ENCODE measurements at places on chromosomes 5 and 9.

- no peak for DNase-seq
Measured at GRCh38 chr5:36178524-36178890, 26.6 kb downstream of the SKP2 start.

GRCh38 chr9:31807574-31808256, 576.7 kb upstream of the ACO1 start:
- no peak for DNase-seq

GRCh38 chr9:128439273-128439672, 16.5 kb upstream of the ODF2 start:
- DNase-seq = no peak

DNA sequence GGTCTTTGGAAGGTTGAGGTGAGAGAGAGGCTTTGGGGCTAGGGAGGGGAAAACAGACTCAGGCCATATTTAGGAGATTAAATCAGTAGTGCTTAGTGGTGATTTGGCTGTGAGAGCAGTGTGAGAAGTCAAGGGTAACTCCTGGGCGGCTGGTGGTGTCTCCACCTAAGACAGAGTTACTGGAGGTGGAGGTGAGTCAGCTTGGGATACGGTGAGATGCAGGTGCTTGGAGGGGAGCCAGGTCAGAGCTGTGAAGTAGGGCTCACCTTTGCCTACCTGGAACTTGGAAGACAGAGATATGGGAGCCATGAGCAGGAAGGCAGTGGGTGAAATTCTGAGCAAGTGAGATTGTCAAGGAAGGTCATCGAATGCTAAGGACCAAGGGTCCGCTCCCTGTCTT, 24.5 kb downstream of the RGS3 start:
- DNase-seq = no peak

- no peak for DNase-seq
Measured at GRCh38 chr9:125492719-125493118, 214.3 kb downstream of the MAPKAP1 start.

DNA sequence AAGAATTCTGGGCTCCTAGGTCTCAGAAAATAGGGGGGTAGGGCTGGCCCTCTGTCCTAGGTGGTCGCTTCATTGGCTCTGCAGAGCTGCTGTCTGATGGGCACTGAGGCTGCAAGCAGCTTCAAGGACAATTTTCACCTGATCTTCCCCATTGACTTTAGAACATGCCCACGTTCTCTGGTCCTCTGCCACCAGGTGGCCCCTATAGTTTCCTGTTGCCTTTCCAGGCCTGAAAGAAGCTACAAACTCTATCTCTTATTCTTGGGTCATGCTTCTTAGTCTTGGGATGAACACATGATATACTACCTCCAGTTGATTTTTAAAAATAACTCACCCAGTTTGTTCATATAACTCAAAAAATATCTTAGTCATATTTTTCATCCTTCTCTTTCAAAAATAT, 26.3 kb downstream of the SPZ1 start:
- DNase-seq = no peak

GRCh38 chr5:140311011-140311467, 8.1 kb upstream of the PFDN1 start:
- no peak for DNase-seq

DNA sequence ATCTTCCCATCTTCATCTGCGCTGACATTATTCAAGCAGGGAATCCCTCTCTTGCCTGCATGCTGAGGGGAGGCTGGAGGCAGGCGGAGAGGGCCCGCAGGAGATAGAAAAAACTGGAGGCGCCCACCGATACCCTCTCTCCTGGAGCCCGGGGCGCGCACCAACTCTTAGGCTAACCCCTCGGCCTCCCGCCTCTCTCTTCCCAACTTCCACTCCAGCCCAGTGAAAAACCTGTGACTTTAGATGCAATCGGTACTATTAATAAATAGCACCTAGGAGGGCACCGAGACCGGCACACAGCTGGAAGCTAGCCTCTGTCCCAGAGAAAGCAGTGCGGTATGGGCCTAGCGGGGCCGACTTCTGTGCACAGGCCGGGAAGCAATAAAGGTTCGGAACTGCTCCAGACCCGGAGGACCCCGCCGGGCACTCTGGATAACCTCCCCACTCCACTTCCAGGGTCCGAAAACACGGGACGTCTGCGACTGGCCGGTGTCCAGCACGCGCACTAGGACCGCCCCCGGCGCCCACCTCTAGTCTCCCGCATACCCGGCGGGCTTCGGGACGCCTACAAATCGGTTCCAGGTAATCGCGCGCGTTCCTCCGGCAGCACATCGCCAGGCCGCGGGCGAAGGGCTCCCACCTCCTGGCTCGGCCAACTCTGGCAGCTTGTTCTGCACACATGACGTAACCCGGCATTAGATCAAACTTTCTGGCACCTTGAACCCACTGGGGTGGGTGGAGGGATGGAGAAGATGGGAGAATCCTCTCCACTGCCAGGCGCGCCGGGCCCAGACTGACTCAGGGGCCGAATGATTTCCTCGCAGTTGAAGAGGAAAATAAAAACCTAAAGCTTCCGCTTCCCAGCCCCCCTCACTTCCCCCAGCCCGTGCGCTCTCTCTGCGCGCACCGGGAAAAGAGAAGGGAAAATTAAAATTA, 1.4 kb downstream of the EFNA5 start:
- no peak for DNase-seq

DNA sequence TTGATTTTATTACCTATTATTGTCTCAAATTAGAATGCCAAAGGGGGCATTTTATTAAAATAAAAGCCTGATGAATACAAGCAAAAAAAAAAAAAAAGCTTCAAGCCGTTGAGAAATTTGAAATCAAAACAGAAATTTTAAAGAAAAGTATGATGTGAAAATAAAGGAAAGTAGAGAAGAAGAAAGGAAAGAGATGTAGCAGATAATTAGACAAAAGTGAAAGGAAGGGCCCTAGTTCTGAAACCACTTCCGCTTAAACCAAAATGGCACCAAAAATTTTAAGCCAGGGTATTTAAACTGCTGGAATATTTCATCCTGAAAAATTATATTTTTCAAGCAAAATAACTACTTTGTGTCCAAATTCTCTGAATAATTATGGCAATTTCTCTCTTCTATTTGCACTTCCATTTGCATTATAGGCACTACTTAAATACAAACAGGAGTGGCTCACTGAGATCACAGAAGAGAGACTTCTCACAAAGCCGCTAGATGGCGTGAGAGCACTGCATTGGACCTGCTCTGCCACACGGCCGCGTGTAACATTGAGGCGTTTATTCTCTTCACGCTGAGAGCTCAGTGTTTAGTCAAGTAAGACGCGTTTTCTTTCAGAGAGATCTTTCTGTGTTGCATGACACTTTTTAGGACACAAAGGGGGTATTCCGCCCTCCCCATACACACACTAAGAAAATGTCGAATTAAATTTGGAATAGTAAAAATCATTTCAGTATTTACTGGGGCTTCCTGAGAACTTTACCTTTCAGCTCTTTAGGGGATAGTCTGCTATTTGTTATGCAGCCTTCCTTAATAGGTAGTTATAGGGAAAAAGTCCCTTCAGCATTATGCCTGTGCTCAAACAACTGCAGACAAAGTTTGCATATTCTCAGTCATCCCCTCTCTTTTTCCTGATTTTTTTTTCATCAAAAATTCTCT, 368.4 kb upstream of the CCNH start:
- DNase-seq = peak; percentile 0

GRCh38 chr9:98191671-98192502, 550 bp downstream of the CORO2A start:
- no peak for DNase-seq

- DNase-seq = no peak
Measured at GRCh38 chr9:129868872-129869486, 33.7 kb downstream of the USP20 start.

DNA sequence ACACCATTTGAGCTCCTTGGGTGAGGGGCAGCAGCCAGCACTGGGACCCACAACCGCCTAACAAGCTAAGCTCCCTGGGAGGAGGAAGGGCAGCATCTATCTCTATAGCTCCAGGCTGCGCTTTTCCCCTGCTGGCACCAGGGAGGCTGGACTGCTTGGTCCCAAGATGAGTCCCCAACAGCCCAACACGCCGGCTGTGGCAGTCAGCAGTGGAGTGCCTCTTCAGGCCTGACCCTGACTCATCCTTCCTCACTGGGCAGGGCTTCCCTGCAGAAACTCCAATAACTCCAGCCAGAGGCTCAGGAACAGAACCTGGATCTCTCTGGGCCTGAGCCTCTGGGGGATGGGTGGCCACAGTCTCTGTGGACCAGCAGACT, 113.7 kb upstream of the ADAMTS16 start:
- DNase-seq = no peak

GRCh38 chr5:113122053-113122452, 145.5 kb downstream of the DCP2 start:
- no peak for DNase-seq

- no peak for DNase-seq
Measured at GRCh38 chr5:35197351-35197750, 32.9 kb downstream of the PRLR start.

Data from esophagus squamous epithelium (tissue), 5 donors.